CD4-positive, alpha-beta T cell treated with Interleukin-1 beta for 1 hour (primary cell): ENCODE measurements at places on chromosomes 3 and 15.

- no peak for DNase-seq
Observed at GRCh38 chr3:128339491-128340012, 127.1 kb downstream of the DNAJB8 start.

DNA sequence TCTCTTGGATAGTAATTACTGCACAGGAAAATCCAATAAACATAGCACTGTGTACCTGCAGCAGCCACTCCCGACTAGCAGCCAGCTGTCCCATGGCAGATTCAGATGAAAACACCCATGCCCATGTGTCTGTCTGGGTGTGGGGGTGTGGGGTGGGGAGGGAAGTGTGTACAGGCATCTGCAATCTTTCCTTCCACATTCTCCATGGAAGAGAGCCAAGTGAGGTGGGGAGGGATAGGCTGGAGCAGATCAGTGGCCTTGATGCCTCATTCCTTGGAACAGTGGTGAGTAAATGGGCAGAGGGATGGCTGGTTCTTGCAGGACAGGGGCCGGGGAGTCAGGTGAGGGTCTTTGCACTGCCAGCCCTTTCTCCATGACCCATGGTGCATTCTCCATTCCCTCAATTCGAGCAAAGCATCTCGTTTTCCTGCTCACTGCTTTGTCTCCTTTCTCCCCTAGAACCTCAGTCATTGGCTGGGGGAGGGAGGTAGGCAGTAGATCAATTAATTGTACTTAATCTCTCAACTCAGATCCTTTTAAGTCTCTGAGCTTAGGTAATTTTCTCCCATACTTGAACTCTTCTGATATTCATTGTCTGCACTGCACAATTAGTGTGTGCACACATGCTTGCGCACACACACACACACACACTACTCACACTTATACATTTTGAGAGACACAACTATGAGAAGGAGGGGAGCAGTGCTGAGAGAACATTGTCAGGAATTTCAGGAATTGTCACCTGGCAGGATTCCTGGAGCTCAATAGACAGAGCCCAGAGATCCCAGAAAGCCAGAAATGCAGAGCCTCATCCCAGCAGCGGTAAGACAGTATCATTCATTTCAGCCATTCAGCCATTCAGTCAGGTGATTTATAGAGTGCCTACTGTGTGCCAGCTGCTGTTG is 31.9 kb downstream of the PDIA5 start:
- DNase-seq: no peak

DNA sequence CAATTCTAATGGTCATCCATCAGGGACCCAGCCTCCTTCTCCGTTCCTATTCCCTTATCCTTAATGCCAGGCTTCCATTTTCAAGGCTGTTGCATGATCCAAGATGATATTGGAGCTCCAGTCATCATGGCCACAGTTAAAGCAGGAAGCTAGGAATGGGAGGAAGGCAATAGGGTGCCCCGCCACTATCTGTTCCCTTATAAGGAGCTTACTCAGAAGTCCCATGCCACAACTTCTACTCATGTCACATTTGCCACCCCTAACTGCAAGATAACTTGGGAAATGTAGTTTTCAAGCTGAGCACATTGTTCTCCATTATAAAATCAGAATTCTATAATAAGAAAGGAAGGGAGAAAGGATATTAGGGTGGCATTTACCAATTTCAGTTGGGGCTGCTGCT is 38.6 kb upstream of the SPSB4 start:
- no peak for DNase-seq

GRCh38 chr3:42115215-42115614 is 24.1 kb downstream of the TRAK1 start:
- no peak for DNase-seq

DNA sequence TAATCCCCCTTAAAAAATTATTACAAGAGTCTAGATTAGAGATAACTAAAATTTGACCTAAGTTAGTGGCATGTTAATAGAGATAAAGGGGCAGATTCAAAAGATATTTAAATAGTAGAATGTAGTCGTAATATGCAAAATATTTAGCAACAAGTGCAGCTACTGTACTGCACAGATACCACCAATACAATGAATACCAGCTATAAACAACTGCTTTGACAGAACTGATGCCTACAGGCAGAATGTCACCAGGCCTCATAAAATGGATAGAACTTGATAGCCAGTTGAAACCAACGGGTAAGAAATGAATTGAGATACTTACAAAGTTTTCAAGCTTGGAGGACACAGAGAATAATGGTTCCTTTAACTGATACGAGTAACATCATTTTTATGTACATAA is 249.3 kb upstream of the VEPH1 start:
- DNase-seq: no peak

DNA sequence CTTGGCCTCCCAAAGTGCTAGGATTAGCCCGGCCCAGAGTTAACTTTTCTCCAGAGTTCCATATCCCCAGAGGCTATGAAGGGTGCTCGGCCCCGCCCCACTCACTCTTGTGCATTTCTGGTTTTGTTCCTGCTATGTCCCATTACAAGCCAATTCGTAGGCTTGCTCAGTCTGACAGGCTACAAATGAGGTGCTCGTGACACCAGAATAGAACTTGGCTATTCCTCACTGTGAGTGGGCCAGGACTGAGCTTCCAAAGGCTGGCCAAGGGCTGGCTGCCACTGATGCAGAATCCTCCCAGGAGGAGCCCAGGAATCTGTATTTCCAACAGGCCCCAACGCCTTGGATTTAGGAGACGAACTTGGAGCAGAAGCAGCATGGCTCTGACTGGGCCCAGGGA is 282.7 kb upstream of the C2CD4B start:
- DNase-seq: no peak

GRCh38 chr3:136602818-136603217 is 149.4 kb downstream of the STAG1 start:
- DNase-seq: no peak

DNA sequence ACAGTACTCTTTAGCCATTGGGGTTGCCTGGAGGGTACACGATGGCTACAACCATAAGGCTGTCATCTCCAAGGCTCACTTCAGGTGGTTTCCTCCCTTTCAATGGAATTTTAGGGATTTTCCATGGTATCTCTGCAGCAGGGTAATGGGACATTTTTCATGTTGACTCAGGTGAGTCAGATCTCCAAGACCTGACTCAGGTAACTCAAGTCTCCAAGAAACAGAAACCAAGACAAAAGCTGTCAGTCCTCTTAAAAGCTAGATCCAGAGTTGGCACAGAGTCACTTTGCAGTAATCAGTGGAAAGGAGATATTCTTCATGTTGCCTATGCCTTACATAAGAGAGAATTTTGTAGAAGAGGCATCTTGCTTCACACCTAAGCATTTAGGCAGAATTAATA is 375.8 kb upstream of the ARPP21 start:
- no peak for DNase-seq

DNA sequence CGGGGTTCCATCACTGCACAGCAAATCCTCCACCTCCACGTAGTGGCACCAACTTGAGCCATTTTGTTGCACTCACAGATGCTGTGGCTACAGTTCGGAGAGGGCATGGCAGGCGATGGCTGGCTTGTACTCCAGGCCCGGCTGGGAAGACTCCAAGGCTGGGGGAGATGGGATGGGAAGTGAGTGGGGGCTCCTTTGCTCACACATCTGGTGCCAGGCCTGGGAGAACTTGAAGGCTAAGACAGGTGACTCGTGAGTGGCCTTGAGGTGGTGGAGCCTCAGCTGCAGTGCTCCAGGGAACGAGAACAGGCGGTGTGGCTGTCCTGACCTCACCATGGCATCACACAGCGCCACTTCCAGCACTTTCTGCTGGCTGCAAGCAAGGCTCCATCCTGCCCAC is 87.9 kb downstream of the PLXNA1 start:
- no peak for DNase-seq

DNA sequence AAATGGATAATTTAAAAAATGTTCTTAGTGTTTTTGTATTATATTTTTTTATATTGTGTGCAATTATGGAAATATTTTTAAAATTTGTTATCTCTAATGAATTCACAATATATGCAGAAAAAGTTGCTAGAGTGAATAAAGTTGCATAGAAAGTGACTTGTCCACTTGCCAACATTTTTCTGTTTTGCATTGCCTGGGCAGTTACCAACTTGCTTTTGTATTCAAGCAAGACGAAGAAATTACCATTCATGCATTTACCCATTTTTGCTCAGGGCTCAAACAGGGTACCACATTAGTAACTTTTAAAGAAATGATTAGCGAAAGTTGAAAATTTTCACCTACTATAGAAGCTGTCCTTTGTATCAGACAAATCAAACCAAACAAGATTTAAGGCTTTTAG is 152.9 kb upstream of the STRIT1 start:
- DNase-seq: no peak

GRCh38 chr15:41811432-41812195 is 16.3 kb upstream of the JMJD7 start:
- peak; percentile 73 for DNase-seq

- DNase-seq: no peak
Observed at GRCh38 chr3:128412180-128413002, 54.3 kb downstream of the DNAJB8 start.

- no peak for DNase-seq
Observed at GRCh38 chr15:96264801-96265515, 65.5 kb upstream of the NR2F2 start.

DNA sequence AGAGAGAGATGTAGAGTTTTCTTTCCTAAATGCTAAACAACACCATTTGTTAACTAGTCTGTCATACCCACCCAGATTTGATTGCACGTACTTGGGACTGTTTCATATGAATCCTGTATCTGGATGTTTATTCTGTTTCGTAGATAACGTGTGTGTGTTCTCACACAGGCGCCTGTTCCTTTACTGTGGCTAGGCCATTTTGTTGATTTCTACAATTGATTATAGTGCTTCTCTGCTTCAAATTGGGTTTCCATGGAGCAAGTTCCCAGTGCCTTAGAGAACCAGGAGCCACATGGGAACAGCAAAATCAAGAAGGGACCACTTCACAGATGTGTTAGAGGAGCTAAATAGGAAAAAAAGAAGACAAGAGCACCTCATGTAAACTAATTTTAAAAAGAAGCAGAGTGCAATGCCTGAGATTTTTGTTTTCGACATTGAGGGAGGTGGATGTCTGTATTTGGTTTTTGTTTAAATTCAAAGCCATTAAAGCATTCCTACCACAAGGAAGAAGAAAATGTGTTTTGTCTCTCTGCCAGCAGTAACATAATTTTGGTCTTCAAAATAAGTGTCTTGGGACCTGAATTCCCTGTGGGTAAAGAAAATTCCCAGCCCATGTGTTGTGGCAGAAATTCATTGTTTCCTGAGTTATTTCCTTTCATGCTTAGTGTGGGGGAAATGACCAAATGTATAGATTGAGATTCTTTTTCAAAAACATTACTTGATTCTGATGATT is 424.0 kb upstream of the C2CD4B start:
- DNase-seq: no peak

DNA sequence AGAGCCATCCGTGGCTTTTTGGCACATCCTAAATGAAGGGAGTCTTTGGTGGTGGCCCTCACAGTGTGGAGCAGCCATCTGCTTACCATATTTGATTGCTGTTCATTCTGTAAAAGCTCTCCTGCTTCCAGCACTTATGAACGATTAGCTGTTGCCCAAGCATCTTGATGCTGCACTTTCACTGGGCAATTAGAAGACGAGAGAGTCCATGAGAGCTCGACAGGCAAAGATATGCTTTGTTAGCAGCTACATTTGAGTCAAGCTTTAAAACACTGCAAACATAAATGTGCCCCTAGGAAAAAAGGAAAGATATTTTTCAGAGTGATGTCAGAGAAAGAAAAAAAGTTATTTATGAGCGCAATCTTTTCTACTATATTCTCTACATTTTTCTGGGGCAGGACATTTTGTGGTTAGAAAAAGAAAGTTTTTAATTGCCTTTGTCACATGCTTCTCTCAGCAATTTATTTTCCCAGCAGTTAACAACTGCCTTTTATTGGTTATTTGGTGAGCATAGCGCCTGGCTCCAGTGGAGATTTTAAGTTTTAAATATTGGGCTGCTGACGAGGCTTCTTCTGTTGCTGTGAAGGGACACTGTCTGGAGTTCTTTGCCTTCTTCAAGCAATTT is 468.4 kb downstream of the C3orf38 start:
- DNase-seq: no peak

- no peak for DNase-seq
Observed at GRCh38 chr3:124574012-124574411, 156.2 kb upstream of the UMPS start.

GRCh38 chr3:185896636-185897035 is 41.2 kb downstream of the TRA2B start:
- DNase-seq: no peak

DNA sequence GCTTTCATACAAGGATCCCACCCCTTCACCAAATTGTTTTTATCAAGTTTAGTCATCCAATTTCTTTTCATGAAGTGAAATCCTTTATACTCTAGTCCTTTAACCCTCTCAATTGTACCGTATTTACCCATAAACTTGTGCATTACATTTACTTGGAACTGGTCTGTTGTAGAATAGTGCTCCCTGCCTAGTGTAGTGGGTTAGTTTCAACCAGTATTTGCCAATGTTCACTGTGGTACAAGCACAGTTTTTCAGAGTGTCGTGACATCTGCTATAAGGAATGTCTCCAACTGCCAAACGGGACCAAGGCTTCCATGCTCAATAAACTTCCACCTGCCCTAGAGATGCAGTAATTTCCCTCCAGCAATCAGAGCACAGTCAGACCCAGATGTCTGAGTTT is 211.9 kb downstream of the KCNAB1 start:
- no peak for DNase-seq

- DNase-seq: no peak
Observed at GRCh38 chr15:95499397-95499796, 831.1 kb upstream of the NR2F2 start.

GRCh38 chr3:40741729-40742128 is 217.0 kb downstream of the ZNF621 start:
- no peak for DNase-seq

- no peak for DNase-seq
Observed at GRCh38 chr3:22089284-22089683, 338.3 kb upstream of the ZNF385D start.

DNA sequence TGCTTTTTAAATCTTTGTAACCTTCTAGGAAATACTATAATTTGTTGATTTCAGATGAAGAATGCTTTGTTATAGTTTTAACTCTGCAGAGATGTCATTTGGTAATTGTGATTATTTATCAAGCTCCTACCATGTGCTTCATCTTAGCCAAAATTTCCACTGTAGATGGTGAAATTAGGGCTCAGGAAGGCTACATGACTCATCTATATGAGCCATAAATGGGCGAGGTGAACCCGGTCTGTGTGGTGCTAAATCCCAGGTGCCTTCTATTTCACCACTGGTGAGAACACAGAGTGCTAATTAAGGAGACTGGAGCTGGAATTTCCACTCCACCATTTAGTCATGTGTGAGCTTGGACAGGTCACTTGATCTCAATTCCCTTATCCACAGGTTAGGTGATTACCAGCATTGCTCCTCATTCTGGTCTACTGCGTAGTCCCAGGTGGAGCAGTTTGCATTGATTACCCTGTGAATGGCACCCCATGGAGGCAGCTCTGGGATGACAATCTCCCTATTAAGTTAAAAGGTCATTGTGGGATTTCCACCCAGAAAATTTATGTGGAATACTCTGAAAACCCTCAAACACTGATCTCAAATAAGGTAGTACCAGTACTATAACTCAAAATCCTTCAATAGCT is 2.8 kb upstream of the CCR3 start:
- DNase-seq: no peak

DNA sequence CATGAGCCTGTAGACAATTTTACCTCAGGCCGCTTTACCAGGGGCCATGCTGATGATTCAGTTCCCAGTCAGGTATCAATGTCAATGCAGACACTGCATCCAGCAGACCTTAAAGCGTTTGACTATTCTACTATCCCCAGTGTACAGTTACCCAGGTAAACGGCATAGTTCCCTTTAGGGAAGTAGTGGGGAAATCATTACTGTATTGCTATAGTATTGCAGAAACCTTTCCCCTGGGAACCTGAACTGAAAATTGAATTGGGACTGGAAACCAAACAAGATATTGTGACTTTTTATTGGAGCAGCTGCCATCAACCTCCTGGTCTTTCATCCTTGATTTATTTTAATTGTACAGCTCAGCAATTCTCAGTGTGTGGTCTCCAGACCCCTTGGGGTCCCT is 6.6 kb upstream of the INAFM2 start:
- DNase-seq: no peak
